ENCODE measurements at places on chromosomes 7 and 10.
A peak's percentile ranks its signal among the peaks of the same experiment; 100 is the strongest.

- DNase-seq: no peak
Observed at GRCh38 chr10:58661336-58661735, 148.7 kb downstream of the BICC1 start.

GRCh38 chr10:103580430-103580829, 86.9 kb downstream of the NEURL1 start:
- no peak for DNase-seq

DNA sequence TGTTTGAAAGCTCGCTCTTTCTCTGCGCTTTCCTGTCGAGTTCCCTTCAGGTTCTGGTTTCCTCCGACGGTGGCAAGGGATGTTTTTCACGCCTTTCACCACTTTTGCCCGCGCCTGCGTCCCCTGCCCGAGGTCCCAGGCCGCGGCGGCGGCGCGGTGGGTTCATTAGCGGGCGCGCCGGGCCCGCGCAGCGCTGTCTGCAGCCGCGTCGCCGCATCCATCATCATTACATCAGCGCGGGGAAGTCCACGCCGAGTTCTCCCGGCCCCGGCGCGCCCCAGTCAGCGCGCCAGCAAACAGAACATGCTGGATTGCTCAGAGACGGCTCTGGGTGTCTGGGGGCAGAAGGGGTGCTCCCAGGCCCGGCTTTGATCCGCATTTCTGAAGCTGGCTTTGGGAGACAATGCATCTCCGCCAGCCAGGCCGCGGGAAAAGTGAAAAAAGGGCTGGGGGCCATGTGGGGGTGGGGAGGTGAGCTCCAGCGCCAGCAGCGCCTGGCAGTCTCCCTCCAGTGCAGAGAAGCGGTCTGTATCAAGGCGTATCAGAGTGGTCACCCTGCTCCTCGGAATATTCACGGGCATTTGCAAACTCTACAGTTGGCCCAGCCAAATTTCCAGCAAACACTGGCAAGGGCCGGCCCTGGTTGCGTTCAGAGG, 8.9 kb downstream of the GLI3 start:
- DNase-seq: no peak

GRCh38 chr10:71067098-71067740, 145.2 kb upstream of the UNC5B start:
- DNase-seq: no peak

GRCh38 chr7:95342642-95343307, 18.4 kb upstream of the PON1 start:
- no peak for DNase-seq

GRCh38 chr7:2811476-2812113, 32.5 kb downstream of the GNA12 start:
- no peak for DNase-seq

GRCh38 chr7:148584154-148584827, 6.3 kb upstream of the C7orf33 start:
- DNase-seq: peak; percentile 84

DNA sequence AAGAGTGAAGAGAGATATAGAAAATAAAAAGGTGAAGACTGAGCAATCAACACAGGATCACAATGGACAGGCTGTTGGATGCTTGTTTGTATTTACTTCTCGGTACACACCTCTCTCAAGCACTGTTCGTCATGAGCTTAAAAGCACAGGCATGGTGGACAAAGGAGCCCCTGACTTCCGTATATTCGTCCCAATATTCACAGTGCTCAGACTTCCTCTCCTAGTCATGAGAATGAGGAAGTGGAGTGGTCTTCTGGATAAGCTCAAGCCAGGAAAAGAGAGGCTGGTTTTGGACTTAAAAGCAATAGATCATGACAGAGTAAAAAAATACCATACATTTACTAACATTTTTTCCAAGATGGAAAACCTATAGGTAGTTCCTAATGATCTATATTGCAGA, 172.5 kb downstream of the SORCS1 start:
- DNase-seq: no peak
